ENCODE measurements at places on chromosomes 3 and 15.

GRCh38 chr3:69088063-69088462 is 3.3 kb downstream of the ARL6IP5 start:
- no peak for DNase-seq

GRCh38 chr3:39396690-39397089 is 9.8 kb upstream of the RPSA start:
- no peak for DNase-seq

GRCh38 chr15:48423896-48424475 is 92.8 kb downstream of the DUT start:
- DNase-seq: no peak

DNA sequence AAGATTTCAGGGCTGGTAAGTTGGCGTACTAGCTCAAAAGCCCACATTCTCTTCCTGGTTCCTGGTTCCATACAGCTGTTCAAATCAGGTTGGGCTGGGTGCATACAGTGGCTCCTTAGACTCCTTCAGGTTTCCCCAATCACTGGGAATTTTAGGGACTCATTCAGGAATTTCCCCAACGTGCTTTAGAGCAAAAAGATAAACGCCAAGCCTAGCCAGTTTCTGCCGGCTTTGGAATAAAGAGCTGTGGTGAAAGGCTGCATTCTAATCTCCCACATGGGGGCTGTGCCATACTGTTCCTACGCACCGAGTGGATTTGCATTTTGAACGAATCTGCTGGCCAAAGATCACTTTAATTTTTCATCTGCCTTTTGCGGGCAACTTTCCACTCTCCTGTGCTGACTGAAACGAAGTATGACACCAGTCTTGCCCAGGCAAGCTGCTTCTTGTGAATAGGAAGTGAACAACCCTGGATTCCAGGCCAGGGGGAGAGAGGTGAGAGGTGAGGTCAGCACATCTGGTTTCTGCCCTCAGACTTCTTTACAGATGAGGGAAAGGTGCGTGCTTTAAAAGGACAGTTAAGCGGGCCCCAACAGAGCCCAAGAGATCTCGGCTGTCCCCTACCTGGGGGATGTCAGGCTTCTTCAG is 184.2 kb upstream of the PDZRN3 start:
- no peak for DNase-seq

DNA sequence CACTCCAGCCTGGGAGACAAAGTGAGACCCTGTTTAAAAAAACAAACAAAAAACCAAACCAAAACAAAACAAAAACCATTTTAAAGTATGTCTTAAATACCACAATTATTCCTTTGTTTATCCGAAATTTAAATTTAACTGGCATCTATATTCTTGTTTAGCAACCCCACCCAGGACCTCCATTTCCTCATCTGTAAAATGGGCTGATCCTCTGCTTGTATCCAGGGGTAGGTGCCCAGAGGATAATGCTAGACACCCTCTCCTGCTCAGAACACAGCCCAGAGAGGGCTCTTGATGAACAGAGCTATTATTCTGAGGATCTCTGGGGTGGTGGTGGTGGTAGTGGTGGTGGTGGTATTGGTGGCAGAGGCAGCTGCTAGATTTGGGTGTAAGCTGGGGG is 9.8 kb downstream of the SH2D7 start:
- no peak for DNase-seq

- no peak for DNase-seq
These were observed 113.5 kb downstream of the TNIK start for GRCh38 chr3:171346582-171347300.

- DNase-seq: no peak
These were observed 172.5 kb downstream of the NTRK3 start for GRCh38 chr15:88083811-88084760.

DNA sequence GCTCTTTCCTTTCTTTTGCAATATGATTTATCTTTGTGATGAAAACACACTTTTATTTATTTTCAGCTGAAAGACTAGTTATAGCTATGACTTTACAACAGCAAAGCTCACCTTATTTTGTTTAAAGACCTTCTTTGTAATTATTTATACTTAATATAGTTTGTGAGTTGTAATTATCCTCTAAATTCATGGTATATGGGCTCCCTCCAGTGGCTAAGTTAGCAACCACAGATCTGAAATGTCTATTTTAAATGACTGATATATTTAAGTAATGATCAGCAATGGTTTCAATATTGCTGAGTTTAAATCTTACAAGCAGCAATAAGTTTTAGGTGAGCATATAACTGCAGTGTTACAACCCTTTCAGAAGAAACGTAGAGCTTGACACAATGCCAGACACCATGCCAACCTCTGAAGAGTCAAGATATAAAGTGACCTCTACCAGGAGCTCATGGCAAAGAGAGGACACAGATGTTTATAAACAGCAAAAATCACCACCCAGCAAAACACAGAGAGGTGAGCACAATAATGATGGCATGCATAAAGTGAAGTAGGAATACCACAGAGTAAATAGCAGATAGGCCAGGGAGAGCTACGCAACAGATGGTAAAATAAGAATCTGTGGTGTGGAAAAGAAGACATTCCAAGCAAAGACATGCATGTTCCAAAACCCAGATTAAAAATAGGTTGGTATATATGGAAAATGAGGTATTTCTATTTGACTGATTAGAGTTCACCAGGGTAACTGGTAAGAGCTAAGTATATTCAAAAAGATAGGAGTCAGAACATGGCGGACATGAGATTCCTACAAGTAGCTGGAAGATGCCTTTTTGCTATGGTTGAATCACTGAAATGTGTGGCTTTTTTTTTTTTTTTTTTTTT is 143.7 kb upstream of the ZNF385D start:
- no peak for DNase-seq

- no peak for DNase-seq
These were observed 76.6 kb upstream of the PIAS1 start for GRCh38 chr15:67977414-67978089.

- DNase-seq: no peak
These were observed 324.4 kb downstream of the AGBL1 start for GRCh38 chr15:86403914-86404583.

Measured in gastrocnemius medialis (tissue), 4 donors.